Femur (tissue), 1 donor: ENCODE measurements at places on chromosomes 11 and 22.

DNA sequence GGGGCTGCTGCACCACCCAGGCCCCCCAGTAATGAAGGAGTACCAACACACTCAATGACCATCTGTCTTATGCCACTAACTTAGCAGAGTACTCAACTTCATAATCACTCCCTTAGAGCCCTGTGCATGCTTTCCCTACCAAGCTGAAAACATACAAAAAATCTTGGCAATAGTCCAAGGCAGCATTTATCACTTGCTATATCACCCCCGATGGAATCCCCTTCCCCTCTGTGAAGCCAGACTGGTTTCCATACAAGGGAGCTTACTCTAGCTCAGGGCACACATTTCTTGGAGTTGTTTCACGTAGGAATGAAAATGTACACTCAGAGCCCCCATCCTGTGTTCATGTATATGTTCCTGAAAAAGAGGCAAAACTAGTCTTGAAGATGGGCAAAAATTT lies 301.3 kb upstream of the TENM4 start:
- DNase-seq = no peak

DNA sequence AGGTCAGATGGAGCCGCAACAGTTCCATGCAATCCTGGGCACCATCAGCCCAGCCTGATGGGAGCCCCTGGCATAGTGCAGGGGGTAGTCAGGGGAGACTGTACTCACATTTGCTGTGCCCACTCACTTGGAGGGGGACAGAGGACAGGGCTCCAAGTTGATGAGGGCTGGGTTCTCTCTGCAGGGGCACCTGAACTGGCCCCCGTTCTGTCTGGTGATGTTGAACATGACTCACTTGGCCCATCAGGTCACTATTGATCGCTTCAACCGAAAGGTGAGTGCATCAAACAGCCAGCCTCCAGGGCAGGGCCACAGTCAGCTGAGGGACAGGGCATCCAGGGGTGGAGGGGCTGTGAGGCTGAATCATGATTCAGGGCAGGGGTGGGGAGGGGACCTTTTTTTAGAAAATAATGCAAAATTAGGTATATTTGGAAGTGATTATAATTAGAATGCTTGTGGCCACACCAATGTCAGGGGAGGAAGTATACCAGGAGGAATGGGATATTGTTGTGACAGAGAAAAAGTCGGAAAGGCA lies 66.4 kb downstream of the OTOG start:
- DNase-seq = no peak

- no peak for DNase-seq
These were observed 76.0 kb upstream of the CARD18 start for GRCh38 chr11:105215528-105215927.

DNA sequence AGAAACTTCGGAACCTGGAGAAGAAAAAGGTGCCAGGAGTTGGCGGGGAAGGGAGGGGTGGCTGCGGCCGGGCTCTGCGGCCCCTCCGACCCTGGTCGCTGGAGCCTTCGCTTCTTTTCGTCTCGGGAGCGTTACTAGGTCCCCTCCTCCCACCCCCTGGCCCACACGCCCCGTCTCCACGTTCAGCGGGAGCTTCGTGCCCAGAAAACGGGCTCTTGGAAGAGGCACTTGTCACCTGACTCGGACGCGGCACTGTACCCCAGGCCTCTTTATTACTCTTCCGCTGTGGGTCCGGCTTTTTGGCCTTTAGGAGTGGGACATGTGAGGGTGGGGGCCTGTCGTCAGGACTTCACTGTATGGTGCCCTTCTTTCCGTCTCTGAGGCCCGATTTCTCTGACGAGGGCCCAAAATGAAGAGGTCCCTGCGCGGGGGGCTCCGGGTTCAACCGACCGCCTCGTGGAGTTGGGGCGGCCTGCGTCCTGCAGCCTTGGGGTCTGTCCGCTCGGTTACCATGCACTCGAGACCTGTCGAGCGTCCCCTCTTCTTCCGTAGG lies 1.2 kb downstream of the CAPRIN1 start:
- peak; percentile 50 for DNase-seq

DNA sequence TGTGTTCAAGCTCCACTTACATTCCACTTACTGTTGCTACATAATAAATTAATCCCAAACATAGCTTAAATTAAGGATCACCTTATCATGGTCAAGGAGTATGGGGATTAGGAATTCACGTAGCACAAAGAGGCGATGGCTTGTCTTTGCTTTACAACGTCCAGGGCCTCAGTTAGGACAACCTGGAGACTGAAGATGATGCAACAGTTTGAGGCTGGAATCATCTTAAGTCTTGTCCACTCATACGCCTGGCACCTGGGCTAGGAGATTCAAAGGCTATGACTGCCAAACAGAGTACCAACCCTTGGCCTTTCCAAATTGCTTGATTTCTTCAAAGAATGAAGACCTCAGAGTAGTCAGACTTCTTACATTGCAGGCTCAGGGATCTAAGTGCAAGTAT lies 149.1 kb downstream of the SBF2 start:
- no peak for DNase-seq
